ENCODE measurements at places on chromosomes 4 and X.

DNA sequence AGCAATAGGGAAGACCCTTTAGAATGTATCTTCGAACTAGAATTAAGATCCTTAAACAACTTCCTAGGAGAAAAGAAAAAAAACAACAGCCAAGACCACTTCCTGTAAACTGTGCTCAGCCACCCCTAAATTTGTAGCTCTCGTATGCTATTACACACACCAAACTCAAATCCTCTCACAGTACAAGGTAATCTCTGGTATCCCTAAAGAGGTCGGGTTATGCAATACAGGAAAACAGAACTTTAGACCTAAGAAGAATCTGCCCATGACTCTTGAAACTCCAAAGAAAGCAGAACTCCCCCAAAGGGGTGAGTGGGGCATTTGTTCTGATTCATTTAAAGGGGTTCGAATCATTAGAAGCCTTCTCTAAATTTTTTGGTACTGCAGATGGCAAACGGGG, 170.9 kb upstream of the CASK start:
- DNase-seq: no peak

- no peak for DNase-seq
Measured at GRCh38 chr4:109211671-109212070, 90.8 kb downstream of the COL25A1 start.

DNA sequence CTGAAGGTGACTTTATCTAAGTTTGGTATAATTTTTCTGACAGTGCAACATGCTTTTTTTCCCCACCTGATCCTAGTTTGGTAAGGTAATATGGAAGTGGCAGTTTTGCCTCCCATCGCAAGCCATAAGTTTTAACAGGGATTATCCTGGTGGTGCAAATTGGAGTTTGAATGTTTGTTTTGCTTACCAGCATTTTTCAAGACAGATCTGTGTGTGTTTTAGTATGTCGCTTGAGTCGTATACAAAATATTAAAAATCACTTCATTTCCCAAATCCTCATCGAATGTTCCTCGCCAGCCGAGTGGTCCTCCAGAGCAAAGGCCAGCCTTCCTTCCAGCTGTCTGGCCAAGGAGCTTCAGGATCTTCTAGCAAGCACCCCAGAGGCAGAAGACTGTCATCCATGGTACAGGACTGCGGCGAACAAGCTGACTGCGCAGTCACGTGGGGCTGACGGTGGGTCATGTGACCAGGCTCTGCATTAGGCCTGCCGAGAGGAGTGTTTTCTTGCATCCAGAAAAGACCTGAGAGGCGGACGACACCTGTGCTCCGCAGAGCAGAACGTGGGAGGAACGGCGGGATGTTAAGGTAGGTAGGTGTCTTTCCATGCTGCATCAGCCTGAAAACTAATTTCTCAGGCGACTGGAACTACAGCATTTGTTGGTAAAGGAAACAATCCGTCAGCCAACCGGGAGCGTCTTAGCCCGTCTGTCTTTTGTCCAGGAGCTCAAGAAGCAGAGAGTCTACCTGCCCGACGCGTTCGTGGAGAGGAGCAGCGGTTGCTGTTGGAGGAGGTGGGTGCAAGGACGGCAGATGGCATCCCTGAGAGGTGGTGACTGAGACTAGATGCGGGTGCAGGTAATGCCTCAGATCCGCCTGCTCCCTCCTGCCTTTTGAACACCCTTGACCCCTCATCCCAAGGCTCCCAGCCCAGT, at the start of gene GPRASP3:
GPRASP3 (plus strand) TSS at position 507 of the 932 bp plus-strand sequence. CDS start 28,253 bp downstream, outside the sequence.
- peak; percentile 78 for DNase-seq

DNA sequence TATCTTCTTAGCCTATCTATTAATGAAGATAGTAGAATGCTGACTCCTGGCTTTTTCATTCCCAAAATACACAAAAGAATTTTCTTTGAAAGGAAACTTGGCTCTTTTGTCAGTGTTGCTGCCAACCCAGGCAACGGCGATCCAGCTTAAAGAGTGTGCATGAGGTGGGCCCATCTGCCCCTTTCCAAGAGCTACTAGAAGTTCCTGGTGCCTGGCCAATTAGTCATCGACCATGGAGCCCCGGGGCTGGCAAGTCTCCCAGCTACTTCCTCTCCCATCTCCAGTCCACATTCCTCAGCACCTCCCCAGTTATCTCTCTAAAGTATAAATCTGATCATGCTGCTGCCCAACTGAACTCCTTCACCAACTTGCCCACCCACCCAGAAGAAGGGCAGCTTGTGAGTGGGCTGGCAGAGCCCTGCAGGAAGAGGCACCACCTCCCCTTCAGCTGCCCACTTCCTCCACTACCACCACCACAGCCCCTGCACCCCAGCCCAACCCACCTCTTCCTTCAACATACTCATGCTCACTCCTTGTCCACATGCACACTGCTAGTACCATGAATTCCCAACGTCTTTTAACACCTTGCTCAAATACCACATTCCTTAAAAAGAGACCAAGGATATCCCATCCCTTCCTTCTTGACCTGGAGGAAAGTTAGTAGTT, 158.2 kb upstream of the MAP3K15 start:
- DNase-seq: no peak
